ENCODE measurements at places on chromosomes 4 and X.

- no peak for DNase-seq
Observed at GRCh38 chr4:2042204-2042946, 16.8 kb upstream of the NAT8L start.

GRCh38 chrX:39756086-39756883 lies 341.5 kb downstream of the BCOR start:
- no peak for DNase-seq

GRCh38 chrX:18855919-18856644 lies 127.8 kb downstream of the PHKA2 start:
- no peak for DNase-seq

GRCh38 chrX:134315866-134316265 lies 78.9 kb downstream of the CCDC160 start:
- DNase-seq = no peak

- DNase-seq = no peak
Observed at GRCh38 chr4:101813604-101814003, 23.1 kb downstream of the BANK1 start.

DNA sequence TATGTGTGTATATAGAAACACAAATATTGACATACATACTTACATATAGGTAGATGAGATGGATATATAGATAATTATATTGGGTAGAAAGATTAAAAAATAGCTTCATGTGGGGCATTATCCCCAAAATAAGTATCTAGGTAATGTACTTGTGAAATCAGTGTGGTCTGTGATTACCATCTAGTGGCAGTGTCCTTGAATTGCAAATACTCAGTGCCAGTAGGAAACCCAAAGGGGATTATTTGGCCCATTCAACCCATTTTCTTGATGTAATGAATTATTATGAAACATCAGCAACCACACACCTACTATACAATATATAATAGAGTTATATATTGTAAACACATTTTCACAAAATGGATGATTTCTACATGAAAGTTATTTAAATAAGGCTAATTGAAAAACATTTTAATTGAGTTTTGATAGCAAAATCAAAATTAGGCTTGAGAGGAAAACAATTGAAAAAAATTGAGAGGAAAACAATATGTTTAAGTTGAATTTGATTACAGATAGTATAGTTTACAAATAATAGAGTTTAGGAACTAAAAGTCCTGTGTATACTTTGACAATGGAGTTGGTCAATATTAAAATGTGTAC lies 389.4 kb downstream of the GALNTL6 start:
- peak; percentile 12 for DNase-seq

GRCh38 chrX:124476562-124476961 lies 130.2 kb downstream of the SH2D1A start:
- DNase-seq = no peak

GRCh38 chrX:134174859-134175258 lies 62.1 kb upstream of the CCDC160 start:
- no peak for DNase-seq

GRCh38 chr4:16785793-16786527 lies 112.5 kb downstream of the LDB2 start:
- DNase-seq = no peak

DNA sequence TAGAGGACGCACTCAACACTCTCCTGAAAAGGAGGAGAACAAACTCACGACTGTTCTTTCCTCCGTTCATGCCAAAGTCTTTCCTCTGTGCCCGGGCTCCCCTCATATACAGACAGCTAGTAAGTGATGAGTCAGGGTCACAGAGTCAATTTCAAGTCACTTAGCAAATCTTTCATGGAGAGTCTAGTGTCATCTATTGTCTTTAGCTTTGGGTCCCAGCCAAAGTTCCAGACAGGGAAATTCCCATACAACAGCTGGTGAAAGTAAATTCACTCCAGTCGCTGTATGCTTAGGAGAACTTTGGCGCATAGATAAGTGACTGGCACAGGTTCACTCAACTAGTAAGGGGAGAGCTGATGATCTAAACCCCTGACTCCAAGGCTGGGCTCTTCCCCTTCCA lies 226.5 kb downstream of the MID1 start:
- DNase-seq = no peak

DNA sequence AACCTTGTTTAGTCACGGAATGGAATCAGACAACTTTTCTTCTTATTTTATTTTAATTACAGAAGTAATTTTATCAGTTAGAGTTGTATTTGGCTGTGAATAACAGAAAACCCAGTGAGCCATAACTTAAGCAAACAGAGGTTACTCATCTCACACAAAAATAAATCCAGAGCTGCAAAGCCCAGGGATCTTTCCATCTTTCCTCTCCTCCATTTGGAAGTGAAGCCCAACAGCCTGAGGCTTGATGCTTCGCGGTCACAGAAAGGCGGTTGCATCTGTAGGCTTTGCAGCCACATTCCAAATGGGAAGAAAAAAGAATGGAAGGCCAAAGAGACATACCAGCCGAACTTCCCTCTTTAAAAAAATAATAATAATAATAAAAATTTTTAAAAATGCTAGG lies 22.6 kb downstream of the CHRNA9 start:
- no peak for DNase-seq

GRCh38 chrX:137166591-137166990 lies 132.8 kb upstream of the GPR101 start:
- DNase-seq = no peak

DNA sequence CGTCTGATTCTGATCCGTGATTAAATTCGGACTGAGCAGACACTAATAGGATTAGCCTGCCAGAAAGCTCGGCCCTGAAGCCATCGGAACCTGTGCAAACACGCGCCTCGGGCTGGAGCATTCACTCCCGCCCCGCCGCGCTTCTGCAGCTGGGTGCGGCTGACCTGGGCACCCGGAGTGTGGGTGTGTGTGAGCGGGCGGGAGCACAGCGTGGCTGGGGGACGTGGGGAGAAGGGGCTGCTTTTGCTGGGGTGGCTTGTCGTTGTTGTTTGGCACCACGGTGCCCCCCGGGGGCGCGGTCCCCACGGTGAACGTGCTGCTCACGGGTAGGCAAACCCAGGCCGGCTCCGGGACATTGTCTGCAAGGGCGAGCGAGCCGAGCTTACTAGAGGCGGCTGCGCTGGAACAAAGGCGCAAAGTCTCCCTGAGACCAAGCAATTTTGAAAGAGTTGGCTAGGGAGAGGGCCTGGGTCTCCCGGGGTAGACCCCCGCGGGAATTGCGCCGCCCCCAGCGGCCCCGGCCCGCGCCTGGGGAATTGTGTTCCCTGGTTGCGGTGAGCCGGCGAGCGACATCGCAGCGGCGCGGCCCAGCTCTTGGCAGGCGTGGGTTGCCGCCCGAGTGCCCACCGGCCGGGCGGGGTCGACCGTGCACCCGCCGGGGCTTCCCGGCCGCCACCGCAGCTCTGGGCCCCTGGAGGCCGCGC lies 1.4 kb downstream of the MAMLD1 start:
- DNase-seq = no peak

DNA sequence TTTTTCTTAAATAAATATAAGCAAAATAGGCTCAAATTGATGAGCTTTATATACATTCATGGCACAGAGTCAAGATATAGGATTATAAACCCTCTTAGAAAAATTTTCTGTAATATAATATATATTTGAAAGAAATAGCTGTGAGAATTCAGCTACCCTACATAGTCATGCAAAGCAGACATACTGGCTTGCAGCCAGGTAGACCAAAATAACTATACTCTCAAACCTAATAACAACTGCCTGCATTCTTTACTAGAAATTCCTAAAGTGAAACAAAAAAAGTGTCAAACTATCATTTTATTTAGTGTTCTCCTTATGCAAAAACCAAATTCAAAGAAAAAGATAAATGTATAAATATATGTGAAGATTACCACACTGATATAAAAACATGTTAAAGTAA lies 1390.2 kb downstream of the C4orf33 start:
- DNase-seq = no peak

GRCh38 chr4:159308566-159309340 lies 205.9 kb downstream of the RAPGEF2 start:
- no peak for DNase-seq

- DNase-seq = no peak
Observed at GRCh38 chr4:40986375-40986774, 228.0 kb downstream of the APBB2 start.

GRCh38 chr4:146398404-146398803 lies 123.3 kb downstream of the SLC10A7 start:
- DNase-seq = no peak

DNA sequence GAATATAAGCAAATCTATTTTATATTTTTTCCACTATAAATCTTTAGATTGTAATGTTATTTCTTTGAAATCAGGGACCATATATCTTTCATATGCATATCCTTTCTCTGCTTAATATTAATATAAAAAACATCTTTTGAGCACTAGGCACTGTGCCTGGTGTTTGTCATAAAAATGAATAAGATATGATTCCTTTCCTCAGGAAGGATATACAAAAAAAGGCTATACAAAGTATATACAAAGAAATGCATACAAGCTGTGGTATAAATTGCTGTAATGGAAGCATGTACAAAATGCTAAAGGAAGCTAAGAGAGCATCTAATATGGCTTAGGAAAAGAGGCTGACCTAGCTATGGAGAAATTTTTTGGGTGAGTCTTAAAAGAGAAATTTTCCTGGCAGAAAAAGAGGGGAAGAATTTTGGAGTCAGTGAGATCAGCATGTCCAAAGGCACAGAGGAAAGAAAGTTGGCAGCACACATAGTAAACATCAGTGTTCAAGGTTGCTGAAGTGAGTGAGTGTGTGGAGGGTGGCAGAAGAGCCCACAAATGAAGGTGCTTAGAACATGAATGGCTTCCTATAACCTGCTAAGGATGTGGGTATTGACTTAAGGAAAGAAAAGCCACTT lies 500.0 kb downstream of the SPRY1 start:
- DNase-seq = no peak

GRCh38 chr4:92170340-92170739 lies 133.4 kb upstream of the GRID2 start:
- no peak for DNase-seq

GRCh38 chrX:49760290-49760890 lies 64.6 kb upstream of the PAGE1 start:
- no peak for DNase-seq

GRCh38 chr4:155072417-155072816 lies 136.0 kb upstream of the NPY2R start:
- no peak for DNase-seq
